ENCODE measurements at places on chromosomes 16 and 17.

GRCh38 chr17:55168958-55169687 is 95.6 kb upstream of the HLF start:
- no peak for DNase-seq

DNA sequence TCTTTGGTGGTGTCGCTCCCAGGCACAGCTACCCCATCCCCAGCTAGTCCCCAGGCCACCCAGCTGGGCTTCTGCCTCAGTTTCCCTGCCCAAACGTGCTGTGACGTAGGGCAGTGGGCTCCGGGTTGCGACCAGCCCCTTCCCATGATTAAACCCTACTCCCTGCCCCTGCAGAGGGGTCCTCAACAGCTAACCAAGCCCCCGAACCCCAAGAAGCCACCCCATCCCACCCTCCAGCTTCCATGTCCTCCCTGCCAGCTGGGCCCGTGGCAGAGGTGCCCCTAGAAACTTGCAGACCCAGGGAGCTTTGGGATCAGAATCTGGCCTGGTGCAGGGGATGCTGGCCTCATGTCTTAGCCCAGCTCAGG is 879 bp upstream of the NTN3 start:
- DNase-seq = no peak

GRCh38 chr16:65916995-65917394 is 449.5 kb upstream of the CDH5 start:
- no peak for DNase-seq

GRCh38 chr17:29958947-29959657 is 17.7 kb downstream of the EFCAB5 start:
- DNase-seq = no peak

DNA sequence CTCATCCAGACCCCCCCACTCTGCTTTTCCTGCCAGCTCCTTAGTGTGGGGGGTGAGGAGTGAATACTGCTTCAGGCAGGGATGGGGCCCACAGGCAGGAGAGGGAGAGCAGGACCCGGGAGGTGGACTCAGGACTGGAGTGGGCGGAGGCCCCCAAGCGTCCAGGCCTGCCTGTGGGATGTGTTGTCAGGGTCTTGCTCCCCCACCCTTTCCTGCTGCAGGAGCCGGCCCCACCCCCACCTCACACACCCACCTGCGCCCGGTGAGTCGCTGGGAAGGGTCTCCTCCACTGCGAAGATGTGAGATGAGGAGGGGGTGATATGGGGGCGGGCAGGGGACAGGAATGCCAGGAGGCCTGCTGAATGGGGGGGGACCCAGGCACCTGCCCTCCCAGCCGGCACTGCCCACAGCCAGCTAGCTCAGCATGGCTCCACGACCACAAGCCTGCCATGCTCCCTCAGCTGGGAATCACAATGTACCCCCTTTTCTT is 1.1 kb downstream of the FAM171A2 start:
- DNase-seq = no peak

GRCh38 chr16:17497648-17498047 is 26.9 kb upstream of the XYLT1 start:
- DNase-seq = no peak

DNA sequence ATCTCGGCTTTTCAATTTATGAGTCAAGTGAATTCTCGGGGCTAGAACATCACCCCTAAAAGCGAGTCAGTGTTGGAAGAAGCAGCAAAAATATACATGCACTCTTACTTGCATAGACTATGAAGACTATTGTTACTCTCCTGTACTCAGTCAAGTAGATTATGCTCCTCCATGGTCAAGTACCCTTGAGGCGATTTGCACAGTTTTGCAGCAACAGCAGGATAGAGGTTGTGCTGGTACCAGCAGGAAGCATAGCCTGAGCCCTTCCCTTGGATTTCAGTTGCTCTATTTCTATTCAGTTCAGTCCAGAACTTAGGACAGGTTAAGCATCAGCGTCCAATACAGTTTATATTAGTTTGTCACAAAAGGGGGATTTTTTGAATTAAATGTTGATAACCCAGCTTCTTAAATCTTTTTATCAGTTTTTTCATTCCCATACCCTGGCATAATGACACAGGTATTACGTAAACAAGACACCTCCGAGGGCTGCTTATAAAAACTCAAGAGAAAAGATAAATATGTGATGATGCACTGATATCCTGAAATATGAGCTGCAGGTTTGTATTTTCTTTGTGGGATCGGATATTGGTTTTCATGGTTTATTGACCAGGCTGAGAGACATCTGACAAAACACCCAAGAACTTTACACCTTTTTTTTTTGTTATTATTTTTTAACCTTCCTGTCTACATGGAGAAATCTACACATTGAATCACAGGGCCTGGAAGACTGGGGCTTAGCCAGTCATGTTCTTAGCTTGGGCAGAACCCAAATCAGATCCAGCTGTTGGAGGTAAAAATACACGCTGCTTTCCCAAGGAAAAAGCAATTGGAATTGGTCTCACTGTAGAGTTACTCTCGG is 144.1 kb downstream of the PITPNC1 start:
- peak; percentile 32 for DNase-seq

GRCh38 chr16:57749101-57749692 is 13.6 kb downstream of the KATNB1 start:
- no peak for DNase-seq

DNA sequence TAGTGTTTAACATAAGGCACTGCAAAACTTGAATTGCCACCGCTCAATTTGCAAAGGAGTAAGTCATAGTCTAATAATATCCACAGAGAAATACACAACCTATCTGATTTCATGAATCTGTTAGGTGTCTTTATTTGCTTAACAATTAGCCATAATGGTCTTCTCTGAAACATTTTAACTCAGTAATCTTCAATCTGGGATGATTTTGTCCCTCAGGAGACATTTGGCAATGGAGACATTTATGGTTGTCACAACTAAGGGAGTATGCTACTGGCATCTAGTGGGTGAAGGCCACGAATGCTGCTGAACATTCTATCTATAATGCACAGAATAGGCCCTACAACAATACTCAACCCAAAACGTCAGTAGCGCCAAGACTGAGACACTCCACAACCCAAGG is 4.3 kb downstream of the UBE2G1 start:
- DNase-seq = no peak

DNA sequence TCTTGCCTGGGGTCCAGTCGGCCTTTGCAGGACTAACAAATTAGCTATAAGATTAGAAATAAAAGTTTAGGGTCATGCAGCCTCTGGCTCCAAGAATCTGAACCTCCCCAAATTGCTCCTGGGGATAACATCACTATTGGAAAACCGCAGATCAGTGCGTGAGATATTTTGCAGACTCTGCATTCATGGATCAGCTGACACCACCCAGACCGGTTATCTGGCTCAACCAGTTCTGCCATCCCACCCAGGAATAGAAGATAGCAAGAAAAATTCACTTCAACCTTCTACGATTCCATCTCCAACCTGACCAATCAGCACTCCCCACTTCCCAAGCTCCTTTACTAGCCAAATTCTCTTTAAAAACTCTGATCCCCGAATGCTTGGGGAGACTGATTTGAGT is 4.3 kb upstream of the PGS1 start:
- DNase-seq = no peak

DNA sequence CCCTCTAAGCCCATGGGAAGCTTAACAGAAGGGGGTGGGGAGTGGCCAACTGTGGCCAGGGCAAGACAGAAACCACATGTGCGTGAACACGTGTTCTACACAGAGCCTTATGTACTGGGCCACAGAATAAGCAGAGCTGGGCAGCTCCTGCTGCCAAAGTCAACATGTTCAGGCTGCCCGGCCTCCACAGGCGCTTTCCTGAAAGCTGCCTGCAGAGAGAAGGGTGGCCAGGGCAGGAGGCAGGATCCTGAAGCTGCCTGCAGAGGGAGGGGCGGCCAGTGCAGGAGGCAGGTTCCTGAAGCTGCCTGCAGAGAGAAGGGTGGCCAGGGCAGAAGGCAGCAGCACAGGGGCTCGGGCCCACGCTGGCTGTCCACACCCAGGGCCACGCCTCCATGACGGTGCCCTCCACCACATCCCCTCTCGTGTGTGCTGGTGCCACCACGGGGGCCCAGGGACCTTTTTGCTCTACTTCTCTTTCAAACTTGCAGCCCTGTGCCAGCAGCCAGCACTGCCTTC is 79.5 kb downstream of the ANKRD11 start:
- DNase-seq = peak; percentile 21

DNA sequence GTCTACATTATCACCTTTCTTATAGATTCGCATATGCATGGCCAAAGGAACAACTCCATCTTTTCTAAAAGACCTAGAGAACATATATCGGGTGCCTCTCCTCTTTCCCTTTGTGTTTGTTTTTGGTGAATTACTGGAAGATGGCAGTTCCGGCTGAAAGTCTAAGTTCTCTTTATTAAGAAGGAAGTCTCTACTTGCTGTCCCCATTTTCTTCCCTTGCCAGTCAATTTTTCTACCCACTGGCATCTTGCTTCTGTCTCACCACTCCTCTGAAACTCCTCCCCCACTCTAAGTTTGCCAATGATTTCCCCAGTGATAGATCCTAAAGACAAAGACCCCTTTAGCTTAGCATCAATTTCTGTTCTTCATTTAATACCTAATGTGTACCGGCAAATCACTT is 93.9 kb upstream of the CORO6 start:
- no peak for DNase-seq
